Stimulated activated CD4-positive, alpha-beta T cell treated with anti-CD3 and anti-CD28 coated beads, Interleukin-15, amount 100 ng/mL, for 24 hours (primary cell): ENCODE measurements at places on chromosomes 7 and 10.

GRCh38 chr10:77586719-77587415, 50.7 kb downstream of the KCNMA1 start:
- no peak for DNase-seq

DNA sequence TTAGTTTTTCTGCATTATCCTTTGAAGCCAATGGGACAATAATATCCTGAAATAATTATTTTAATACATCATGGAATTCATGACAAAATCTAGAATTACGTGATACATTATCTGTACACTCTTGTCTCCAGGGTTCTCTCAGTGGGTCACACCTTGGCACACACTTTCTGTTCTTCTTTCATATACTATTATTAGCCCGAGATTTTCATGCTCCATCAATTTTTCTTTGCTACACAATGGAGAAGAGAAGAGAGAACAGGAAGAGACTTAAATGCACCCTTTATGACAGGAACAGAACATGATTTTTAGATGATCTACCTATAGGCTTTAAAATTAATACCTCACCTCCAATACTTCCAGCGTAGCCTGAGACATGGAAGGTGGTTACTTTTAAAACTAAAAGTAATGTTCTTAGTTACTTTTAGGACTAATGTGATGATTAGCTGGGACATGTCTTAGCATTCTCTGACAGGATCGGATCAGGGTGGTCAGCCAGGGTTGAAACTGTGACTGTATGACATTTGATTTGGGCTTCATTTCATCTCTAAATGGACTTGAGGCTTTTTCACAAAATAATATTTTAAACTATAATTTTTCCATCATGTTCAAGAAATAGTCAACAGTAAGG, 148.2 kb upstream of the WNT16 start:
- DNase-seq: no peak

DNA sequence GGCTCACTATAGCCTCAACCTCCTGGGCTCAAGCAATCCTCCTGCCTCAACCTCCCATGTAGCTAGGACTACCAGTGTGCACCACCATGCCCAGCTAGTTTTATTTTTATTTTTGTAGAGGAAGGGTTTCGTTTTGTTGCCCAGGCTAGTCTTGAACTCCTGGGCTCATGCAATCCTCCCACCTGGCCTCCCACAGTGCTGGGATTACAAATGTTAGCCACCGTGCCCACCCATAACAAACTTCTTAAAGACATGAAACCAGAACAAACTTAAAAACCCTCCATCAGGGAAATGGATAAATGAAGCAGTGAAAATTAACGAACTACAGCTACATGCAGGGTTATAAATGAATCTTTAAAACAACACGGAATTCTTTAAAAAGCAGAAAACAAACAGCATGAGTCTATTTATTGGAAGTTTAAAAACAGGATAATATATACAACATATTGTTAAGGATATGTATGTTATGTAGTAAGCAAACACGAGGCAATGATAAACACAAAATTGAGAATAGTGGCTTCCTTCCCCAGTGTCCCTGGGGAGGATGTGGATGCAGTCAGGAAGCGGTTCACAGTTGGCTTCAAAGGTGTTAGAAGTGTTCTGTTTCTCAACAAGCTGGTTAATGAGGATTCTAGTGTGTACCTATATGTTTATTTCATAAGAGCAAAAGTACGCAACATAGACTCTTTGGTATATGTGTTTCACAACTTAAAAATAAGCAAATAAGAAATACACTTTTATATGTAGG, 128.2 kb upstream of the IMMP2L start:
- no peak for DNase-seq

GRCh38 chr10:71806704-71807556, 33.6 kb upstream of the VSIR start:
- no peak for DNase-seq

- no peak for DNase-seq
Measured at GRCh38 chr10:48485711-48486110, 119.2 kb downstream of the ARHGAP22 start.
